Stimulated activated CD8-positive, alpha-beta memory T cell treated with anti-CD3 and anti-CD28 coated beads, Interleukin-15, amount 100 ng/mL, for 1 hour (primary cell): ENCODE measurements at places on chromosomes 7 and 10.

DNA sequence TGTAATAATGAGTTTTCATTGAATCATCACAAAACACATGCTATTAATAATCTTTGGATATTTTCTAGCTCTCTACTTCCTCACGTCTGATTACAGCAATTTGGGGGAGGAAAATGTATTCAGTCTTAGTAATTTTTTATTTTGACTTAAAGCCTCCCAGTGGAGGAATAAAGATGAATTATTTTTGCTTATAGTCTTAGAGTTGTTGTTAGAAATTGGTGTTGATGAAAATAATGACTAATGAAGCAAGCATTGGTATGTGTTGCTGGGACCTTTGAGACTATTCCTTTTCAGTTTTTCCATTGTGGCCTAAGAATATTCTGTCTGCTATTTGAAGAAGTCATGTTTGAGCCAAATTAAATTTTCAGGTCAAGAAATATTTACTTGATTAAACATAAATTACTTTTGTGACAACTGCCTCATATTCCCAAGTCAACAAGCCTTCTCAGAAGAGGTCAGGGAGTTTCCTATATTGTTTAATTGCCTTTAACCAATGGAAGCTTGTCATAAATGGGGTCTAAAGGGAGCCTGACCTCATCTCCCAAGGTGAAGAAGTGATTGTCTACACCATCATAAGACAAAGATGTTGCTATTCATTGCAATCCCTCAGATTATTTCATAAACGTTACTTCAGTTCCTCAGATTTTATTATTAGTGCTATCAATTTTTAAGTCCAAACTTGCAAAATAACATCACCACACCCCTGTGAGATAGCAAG, 90.0 kb downstream of the ST7 start:
- DNase-seq = no peak

- no peak for DNase-seq
These were observed 69.9 kb downstream of the SYPL1 start for GRCh38 chr7:106042196-106042611.

GRCh38 chr10:1620803-1621202, 116.5 kb downstream of the ADARB2 start:
- DNase-seq = no peak

GRCh38 chr10:78318305-78318704, 284.6 kb downstream of the RPS24 start:
- no peak for DNase-seq

DNA sequence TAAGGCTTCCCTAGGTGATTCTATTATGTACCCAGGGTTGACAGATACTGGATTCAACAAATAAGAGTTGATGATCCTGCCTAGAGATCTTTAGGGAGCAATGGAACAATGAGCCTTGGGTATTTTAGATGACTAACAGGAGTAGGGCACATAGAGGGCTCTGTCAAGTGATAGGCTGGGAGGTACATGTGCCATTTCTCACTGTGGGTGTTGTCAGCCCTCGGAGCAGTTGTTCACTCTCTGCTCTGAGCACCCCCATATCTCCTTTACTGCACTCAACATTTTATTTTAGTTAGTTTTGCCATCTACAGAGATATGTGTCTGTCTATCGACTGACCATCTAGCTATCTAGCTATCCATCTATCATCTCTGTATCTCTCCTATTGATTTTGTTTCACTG, 950.6 kb downstream of the TYW1 start:
- no peak for DNase-seq

DNA sequence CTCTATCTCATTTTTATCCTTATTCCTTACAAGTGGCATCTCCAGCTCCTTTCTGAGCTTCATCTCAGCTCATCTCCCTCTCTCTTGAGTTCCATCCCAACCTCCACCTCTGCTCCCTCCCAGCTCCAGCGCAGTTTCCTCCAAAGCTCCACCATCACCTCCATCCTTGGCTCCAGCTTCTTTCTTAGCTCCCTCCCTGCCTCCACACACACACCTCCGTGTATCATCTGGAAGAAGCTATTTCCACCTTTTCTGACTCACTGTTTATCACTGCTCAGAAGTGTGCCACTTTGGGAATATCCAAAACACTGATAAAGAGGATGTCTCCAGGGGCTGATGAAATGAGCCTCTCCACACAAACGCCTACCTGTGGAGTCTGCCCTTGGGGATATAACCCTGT, 481.4 kb downstream of the PTPRN2 start:
- no peak for DNase-seq

GRCh38 chr7:123727071-123727837, 21.5 kb downstream of the WASL start:
- no peak for DNase-seq

DNA sequence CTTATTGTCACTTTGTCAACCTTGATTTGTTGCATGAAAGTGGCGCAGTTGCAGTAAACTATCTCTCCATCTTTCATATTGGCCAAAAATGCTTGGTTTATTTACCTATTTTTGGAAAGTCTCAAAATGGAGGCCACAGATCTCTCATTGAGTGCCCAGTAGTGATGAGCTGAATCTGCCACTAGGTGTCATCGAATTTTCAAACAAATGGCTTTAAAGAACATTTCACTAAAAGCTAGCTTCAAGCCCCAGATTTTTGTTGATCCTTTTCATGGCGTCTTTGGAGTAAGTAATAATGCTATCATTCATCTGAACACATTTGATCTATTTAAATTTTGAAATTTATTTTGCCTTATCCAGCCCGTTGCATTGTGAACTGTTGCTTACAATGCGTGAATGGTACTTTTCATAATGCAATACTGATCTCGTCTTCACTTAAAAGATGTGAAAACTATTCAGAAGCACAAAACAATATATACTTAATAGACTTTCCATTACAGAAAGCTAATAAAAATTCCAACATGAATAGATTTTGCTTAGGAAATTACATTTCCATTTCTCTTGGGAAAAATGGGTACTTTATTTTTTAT, 236.2 kb downstream of the DNAJB9 start:
- no peak for DNase-seq

DNA sequence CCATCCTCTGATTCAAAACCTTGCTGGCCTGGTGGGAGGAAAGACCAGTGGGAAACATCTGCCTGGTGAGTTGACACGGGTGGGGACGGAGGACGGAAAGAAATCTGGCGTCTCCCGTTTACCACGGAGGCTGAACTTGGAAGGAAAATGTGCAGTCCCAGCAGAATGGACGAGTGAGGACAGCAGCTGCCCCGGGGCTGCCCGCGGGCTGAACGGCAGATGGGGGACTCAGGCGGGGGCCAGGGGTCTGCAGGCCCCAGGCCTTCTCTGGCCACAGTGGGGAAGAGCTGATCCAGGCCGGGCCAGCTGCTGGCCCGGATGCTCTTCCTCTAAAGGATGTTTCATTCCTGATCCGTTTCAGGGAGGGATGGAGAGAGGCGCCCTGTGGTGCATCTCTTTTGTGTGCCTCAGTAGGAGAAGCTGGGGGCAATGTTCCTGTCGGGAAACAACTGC, 147.5 kb upstream of the CHST15 start:
- no peak for DNase-seq

GRCh38 chr7:24800073-24800472, 42.8 kb upstream of the GSDME start:
- DNase-seq = no peak

DNA sequence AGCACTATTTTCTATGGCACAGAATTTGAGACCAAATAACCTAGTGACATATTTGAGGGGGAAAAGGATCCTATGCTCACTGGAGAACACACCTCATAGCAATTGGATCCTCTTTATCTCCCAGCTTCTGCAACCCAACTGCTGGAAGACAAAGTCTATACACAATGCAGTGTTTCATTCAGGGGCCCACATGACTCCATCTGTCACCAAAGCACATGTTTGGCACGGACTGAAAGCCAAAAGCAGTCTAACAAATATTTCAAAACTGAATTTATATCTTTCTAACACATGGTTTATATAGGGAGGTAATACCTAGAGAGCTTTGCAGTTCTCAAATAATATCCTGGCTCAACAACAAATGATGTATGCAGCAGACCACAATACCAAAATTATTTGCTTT, 39.2 kb downstream of the ADAM12 start:
- DNase-seq = no peak
